ENCODE measurements at places on chromosomes 5 and 9.
A peak's percentile ranks its signal among the peaks of the same experiment; 100 is the strongest.

- DNase-seq = no peak
These were observed 193.7 kb downstream of the TSSK1B start for GRCh38 chr5:113240951-113241726.

DNA sequence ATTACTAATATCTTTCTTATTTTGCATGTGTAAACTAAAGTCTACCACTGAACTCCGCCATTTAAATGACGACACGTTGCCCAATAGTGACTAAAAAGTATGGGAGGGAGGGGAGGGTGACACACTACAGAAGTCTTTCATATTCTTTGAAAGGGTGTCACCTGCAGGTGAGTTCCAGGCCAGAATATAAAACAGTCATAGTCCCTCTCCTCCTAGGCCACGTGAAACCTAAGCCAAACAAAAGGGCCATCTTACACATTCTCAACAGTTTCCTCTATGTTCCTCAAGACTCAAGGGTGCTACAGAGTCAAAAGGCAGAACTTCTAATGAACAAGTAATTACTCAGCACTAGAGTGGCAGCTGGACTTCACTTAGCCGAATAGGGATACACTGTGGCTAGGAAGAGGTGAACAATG lies 6.4 kb downstream of the CEMIP2 start:
- DNase-seq = no peak

DNA sequence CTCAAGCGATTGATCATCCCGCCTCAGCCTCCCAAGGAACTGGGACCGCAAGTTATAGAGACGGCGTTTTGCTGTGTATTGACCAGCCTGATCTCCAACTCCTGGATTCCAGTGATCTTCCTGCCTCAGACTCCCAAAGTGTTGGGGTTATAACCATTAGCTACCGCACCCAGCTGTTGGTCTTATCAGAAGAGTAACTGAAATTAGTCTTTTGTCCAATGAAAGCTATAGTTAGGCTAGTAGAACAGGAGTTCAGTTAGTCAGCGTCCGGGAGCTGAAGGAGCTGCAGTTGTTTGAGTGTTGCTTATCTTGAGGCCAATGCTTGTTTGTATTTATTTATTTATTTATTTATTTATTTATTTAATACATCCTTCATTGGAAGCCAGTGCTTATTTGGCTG lies 3.2 kb upstream of the MIGA2 start:
- DNase-seq = no peak

- no peak for DNase-seq
These were observed 107.6 kb downstream of the C9orf50 start for GRCh38 chr9:129513282-129513681.

DNA sequence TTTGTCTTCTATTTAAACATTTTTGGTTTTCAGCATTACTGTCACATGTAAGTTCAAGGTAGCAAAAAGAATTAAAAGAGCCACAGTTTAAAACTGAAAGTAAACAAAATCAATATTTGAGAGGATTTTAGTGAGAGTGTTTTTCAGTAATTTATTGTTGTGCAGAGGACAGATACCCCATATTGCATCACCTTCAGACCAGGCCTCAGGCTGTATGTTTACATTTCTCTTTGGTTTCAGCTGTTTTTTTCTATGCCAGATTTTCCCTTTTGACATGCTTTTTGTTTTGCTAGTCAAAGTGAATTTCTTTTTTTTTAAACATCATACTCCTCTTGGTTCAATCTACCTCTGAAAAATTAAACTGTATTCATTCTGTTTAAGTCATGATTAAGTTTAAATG lies 47.2 kb downstream of the MAST4 start:
- no peak for DNase-seq

DNA sequence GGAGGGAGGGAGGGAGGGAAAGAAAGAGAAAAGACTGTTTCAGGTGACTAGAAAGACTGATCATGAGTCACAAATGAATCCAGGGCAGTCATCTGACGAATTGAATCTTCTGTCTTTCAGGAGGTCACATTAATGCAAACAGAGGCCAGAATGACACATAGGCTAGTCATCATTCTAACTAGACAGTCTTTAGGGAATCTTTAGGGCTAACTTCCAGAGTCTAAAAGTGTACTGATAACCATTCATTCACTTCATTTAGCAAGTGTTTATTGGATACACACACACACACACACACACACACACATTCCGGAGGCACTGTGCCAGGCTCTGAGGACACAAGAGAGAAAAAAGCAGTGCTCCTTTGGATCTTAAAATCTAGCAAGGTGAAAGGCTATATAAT lies 156.7 kb downstream of the EBF1 start:
- peak; percentile 96 for DNase-seq

Data from kidney glomerular epithelial cell (primary cell).